Mesenchymal stem cell (in vitro differentiated cells and primary cell): ENCODE measurements at places on chromosomes 5 and 9.

DNA sequence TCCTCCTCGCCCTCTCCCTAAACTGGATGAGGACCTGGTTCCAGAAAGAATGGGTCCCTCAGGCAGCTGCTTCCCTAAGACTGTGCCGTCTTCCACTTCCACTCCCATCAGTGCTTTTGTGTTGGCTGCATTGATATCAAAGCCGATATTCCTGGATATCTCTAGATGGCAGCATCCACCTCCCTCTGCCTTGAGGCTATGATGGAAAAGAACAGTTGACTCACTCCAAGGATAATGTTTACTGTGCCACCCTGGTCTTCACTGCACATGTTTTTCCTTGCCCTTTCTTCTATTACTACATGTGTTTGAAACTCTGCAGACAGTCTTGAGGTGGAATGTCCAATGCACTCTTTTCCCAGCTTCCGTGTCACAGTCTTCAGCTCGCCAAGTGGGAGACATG, 211.6 kb downstream of the MAST4 start:
- DNase-seq = peak; percentile 41

- no peak for DNase-seq
Observed at GRCh38 chr9:136253246-136254130, 7.9 kb upstream of the QSOX2 start.

- DNase-seq = no peak
Observed at GRCh38 chr9:123832858-123833650, 96.9 kb downstream of the DENND1A start.

- peak; percentile 49 for DNase-seq
Observed at GRCh38 chr9:75866273-75866871, 24.1 kb upstream of the PCSK5 start.

GRCh38 chr5:150598821-150599273, 41.6 kb upstream of the SYNPO start:
- no peak for DNase-seq

DNA sequence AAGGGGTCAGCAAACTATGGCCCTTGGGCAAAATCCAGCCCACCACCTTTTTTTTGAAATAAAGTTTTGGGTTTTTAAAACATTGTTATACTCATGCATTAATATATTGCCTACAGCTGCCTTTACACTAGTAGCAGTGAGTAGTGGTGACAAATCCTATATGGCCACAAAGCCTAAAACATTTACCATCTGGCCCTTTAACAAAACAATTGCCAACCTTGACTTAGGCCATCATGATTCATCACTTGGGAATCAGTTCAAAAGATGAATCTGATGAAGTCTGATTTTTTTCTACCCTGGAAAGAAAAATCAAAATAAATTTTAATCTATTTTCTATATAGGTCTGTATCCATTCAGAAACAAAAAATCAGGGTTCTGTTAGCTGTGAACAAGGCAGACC, 484.9 kb downstream of the BNC2 start:
- peak; percentile 32 for DNase-seq

DNA sequence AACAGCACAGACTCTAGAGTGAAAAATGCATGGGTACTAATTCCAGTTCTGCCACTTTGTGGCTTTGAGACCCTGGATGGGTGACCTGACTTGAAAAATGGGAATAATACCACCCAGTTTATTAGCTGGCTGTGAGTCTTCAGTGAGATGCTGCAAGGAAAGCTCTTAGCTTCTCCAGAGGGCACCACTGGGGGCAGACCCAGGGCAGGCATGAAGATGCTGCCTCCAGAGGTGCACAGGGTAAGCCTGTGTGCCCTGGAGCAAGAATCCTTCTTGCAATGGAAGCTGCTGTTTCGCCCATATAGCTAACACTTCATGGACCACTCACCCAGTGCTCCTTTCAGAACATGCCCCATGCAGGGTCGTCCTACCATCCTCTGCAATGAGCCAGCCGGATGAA, 75.7 kb downstream of the C5orf15 start:
- no peak for DNase-seq

DNA sequence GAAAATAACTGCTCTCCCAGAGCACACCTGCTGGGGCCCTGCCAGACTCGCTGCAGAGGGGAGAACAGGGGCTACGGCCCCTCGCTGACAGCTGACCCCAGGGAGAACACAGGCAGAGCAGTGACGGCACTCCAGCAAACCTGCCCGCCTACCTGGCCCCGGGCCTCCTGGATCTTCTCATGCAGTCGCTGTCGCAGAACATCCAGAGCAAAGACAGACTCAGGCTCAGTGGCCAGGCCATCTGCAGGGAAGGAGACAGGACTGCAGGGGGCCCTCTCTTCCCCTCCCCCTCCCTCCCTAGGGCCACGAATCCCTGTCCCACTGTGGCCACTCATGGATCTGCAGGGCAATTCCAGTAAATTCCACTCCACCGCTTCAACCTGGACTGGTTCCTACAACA, 2.4 kb downstream of the SURF6 start:
- DNase-seq = no peak

GRCh38 chr5:172773481-172774469, 2.8 kb upstream of the DUSP1 start:
- peak; percentile 77 for DNase-seq

GRCh38 chr5:115785381-115786065, 30.9 kb downstream of the CDO1 start:
- no peak for DNase-seq

DNA sequence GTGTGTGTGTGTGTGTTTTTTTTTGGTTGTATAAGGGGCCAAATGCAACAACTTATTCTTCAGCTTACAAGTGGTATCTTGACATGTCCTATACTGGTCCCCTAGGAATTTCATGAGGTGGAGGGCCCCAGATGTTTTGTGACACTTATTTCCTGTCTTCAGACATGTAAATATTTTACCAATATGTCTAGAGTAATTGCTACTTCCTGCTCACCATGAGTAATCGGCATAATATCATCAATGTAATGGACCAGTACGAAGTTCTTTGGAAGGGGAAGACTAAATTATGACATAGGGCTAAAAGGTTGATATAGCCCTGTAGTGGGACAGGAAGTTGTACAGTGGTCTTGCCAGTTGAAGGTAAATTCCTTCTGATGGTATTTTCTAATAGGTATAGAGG, 3.7 kb upstream of the OTULIN start:
- no peak for DNase-seq
